Renal cortex interstitium (tissue), 15 donors: ENCODE measurements at places on chromosomes 7 and 10. TPM values are rescaled to one million over a fixed set of nuclear protein-coding genes. Genes with fewer than 3 reads are reported as not detected.

DNA sequence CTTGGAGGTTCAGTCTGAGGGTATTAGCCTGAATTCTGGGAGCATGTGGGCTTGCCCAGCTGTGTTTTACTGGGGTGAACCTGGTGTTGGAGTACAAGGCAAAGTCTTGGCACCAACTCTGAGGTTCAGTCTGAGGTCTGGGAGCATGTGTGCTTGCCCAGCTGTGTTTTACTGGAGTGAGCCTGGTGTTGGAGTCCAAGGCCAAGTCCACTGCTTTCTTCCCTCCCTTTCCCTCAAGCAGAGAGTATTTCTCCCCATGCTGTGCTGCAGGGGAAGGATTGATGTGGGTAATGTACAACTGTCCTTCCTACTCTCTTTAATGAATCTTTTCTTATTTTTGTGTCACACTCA, 236.1 kb downstream of the NXPH1 start:
- DNase-seq: no peak

ABHD11 gene
- polyA plus RNA-seq: 26.1 TPM

DNA sequence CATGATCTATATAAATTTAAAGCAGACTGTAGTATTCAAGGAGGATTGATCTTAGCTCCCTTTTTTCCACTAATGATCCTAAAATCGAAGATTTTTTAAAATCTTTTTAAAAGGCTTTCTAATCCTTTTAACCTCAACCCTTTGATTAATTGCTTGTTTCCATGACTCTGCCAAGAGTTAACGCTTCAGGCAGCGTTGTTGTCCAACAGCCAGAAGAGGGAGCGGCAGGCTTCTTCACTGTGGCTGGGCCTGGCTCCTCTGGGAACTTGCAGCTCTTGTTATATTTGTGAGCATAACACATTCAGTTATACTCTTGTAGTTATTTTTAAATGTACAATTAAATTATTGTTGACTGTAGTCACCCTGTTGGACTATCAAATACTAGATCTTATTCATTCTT, 26.3 kb downstream of the CRCP start:
- no peak for DNase-seq

MYL10 gene
- polyA plus RNA-seq: 0.76 TPM

LAMB1 gene
- 622 TPM for polyA plus RNA-seq

KLLN gene
- 1.6 TPM for polyA plus RNA-seq

GRCh38 chr10:80579849-80580637, 42.3 kb downstream of the SH2D4B start:
- no peak for DNase-seq

DNA sequence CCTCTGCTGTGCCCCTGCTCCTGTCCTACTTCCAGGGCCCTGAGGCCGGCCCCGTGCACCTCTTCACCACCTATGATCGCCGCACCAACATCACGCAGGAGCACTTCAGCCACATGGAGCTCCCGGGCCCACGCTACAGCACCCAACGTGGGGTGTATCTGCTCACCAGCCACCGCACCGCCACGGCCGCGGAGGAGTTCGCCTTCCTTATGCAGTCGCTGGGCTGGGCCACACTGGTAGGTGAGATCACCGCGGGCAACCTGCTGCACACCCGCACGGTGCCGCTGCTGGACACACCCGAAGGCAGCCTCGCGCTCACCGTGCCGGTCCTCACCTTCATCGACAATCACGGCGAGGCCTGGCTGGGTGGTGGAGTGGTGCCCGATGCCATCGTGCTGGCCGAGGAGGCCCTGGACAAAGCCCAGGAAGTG, 1.8 kb downstream of the RBP3 start:
- DNase-seq: no peak

DNA sequence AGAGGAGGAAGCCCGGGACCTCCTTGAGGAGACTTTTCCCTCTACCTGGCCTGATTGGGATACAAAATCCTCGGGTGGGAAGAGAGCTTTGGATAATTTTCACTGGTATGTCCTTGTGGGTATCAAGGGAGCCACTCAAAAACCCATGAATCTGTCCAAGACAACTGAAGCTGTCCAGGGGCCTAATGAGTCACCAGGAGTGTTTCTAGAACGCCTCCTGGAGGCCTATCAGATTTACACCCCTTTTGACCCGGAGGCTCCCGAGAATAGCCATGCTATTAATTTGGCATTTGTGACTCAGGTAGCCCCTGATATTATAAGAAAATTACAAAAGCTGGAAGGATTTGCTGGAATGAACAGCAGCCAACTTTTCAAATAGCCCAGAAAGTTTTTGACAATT, 38.6 kb downstream of the ZNF25 start:
- DNase-seq: no peak

PALD1 gene
- 10.1 TPM for polyA plus RNA-seq

MYH16 gene
- polyA plus RNA-seq: not detected

DNA sequence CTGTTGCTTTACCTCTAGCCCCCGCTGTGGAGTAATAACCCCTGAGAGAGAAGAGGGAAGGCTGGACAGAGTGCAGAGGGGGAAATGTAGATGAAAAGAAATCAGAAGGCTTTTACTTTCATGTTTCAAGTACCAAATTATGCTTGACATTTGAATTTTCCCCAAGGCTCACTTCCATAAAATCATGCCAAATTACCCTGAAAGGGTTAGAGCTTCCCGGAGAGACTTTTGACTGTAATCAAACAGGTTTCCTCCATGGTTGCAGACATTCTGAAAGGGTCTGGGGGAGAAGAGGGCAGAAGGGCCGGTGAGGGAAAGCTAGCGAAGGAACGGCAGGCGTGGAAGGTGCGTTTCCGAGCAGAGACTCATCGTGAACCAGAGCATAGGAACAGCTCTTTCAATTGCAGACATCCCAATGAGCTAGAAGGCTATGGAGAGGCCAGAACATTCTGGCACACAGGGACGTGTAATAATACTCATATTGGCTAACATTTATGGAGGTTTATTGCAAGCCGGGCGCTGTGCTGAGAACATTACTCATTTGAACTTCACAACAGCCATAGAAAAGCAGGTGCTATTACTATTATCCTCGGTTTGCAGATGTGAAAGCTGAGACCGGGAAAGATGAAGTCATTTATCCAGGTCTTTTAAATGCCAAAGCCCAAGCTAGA, 620.8 kb upstream of the AUTS2 start:
- no peak for DNase-seq

MKI67 gene
- polyA plus RNA-seq: 49.5 TPM

COL1A2 gene
- 656 TPM for polyA plus RNA-seq

DNA sequence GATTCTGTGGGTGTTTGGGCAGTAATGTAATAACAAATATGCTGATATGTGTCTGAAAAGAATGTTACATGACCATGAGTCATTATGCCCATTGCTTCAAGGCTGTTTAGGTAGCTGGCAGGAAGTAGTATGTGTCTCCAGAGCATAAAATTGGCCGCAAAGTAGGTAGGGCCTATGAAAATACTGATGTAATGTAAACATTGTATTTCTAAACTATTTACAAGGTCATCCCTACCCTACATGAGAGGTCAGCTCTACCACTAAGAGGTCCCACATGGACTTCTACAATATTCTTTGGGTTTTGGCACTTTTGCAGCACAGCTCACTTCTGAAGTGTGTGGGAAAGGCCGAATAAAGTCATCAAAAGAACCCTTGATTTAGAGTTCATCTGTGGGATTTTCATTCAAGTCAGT, 301.9 kb downstream of the AHR start:
- no peak for DNase-seq

RASA4B gene
- polyA plus RNA-seq: 4.7 TPM

DNA sequence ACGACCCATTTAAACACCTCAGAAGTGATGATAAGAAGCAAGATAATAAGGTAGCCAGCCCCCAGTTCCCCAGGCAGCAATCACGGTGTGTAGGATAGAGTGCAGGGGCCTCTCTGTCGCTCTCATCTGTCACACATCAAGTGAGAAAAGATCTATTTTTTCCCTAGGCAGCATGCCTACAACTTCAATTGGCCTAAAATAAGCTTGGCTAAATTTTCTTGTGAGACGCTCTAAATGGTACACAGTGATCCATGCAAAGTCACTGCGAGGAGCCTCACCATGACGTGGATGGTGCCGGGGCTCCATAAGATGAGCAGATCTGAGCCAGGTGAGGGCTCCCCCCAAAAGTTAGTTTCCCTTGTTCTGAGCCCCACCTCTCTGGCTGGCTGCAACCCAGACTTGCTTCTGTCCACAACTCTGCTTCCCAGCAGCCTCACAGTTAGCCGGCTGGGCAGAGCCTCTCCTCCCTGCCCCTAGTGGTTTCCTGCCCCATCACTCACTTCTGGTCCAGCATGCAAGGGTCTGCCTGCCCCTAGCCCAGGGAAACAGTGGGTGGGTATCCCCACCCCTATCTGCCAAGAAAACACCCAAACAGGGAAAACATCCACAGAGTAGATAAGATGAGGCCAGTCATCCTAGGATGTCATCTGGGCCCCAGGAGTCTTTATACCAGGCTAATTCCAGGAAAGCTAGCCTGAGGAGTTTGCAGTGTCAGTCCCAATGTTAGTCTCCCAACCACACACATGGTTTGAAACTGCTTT, 342.1 kb downstream of the GRID1 start:
- no peak for DNase-seq

MOGAT3 gene
- 0.99 TPM for polyA plus RNA-seq

DNA sequence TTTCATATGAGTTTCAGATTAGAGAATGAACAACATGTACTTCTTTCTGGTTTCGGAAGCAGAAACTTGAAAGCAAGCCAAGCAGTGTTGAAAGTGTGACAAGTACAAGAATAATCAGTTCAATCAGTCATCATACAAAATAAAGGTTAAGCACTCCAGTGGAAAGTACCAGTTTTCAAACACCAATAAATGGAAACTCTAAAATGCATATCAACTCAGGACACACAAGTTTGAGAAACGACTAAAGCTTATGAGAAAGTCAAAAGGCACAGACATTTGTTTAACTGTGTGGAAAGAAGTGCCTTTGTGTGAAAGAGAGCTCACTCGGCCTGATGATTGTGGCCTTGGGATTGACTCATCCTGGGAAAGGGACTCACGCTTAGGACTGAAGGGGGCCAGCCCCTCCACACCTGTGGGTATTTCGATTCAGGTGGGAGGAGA, 60.6 kb upstream of the AKR1C1 start:
- DNase-seq: no peak

- no peak for DNase-seq
These were observed 130.2 kb downstream of the LRRC4 start for GRCh38 chr7:127900732-127901685.

DNA sequence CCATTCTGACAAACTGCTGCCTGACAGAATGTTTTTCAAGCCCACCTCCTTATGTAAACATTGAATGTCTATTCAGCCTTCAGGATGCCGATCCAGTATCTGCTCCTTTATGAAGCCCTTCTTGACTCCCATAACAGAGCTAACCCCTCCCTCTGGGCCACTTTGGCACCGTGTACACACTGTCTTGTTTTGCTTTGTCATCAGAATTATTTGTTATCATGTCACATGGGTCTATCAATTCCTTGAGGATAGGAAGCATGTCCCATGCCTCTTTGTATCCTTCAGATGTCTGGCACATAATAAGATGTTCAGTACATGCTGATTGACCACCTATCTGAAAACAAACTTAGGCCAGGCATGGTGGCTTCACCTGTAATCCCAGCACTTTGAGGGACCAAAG, 92.3 kb downstream of the PRLHR start:
- no peak for DNase-seq

ACTL6B gene
- not detected for polyA plus RNA-seq

GRCh38 chr10:132117636-132118190, 52.0 kb downstream of the JAKMIP3 start:
- no peak for DNase-seq

- no peak for DNase-seq
These were observed 45.9 kb downstream of the CREM start for GRCh38 chr10:35172574-35172973.

DNA sequence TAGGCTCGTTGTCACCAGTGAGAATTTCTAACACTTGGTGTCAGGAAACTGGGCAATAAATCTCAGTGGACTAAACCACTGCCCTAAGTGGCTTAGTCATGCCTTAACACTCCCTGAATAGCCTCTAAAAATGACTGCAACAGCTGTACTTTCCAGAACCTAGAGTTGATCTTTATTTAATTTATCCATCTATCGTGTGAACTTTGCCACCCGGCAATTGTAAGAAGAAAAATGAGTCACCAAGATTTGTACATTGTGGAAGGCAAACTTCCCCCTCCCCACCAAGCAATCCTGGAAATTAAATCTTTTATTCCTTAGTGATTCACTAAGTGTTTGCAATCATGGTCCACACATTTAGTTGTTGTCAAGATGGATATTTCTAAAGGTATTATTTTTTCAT, 47.1 kb downstream of the NXPH1 start:
- DNase-seq: no peak

GRCh38 chr7:130505753-130506152, 13.9 kb downstream of the MEST start:
- no peak for DNase-seq

- DNase-seq: no peak
These were observed 29.7 kb downstream of the STMP1 start for GRCh38 chr7:135692055-135692454.

GRCh38 chr10:78766603-78767002, 302.2 kb upstream of the ZMIZ1 start:
- DNase-seq: no peak

IDE gene
- 26.4 TPM for polyA plus RNA-seq

DNA sequence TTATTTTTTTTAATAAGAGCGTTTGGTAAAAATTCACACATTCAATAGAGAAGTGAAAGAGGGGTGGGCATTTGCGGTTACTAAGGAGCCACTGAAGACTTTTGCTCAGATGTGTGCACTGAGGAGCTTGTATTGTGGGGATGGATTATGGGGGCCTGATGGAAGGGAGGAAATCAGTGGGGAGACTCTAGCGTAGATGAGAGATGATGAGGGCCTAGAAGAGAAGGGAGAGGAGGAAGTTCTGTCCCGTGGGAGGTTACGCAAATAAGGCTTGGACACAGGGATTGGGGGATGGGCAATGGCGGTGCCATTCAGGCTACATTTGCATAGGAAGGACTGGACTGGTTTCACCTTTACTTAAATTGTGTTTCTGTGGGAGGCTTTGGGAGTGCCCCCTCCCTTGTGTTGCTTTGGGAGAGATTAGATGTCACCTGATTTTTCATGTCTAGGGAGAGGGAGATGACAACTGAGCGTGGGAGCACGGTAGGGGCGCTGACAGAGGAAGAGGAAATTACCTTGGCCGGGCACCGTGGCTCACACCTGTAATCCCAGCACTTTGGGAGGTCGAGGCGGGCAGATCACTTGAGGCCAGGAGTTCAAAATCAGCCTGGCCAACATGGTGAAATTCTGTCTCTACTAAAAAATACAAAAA, 2.2 kb upstream of the HIP1 start:
- no peak for DNase-seq

- DNase-seq: no peak
These were observed 104.1 kb upstream of the PCBD1 start for GRCh38 chr10:70992436-70992835.

DNA sequence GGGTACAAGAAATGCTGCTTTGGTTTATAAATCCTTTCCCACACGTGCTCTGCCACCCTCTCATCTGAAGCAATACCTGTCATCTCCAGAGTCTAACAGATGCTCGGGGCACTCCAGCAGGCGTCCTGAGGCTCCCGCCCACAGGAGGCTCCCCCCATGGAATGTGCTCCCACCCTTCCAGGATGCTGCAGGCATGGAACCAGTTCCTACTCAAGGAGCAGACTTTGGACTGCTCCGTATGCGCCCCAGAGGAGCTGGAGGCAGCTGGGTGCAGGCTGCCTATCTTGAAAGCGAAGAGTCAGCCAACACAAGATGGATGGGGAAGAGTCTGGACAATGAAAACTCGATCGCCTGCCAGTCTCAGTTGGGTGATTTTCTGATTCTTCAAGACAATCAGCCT, 75.4 kb downstream of the VOPP1 start:
- DNase-seq: no peak
